Foreskin keratinocyte (primary cell): ENCODE measurements at places on chromosomes 7 and 10. TPM values are rescaled to one million over a fixed set of nuclear protein-coding genes. Genes with fewer than 3 reads are reported as not detected.

AHR gene
- total RNA-seq, result 18.4 and 26.0 TPM in 2 replicates

ARL5B gene
- total RNA-seq, result 14.5 and 15.8 TPM in 2 replicates

MCM7 gene
- total RNA-seq, result 207 and 234 TPM in 2 replicates

PRF1 gene
- total RNA-seq, result not detected in 2 replicates
